ENCODE measurements at places on chromosomes 1 and 21.

DNA sequence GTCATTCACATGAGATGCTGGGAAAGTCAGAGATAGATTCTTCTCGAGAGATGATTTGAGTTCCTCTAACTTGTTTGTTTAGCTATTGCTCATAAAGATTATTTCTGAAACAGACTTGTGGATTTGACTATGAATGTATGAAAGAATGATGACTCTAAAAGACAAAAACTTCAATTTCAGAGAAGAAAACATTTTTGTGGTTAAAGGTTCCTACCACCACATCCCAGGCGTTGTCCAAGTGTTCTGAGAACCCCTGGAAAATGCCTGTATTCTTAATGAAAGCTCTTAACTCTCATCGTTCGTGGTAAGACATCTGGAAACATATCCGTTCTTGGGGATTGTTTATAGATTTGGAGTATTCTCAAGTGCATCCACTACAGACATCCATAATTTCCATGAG lies 228.7 kb downstream of the BARHL2 start:
- no peak for DNase-seq

DNA sequence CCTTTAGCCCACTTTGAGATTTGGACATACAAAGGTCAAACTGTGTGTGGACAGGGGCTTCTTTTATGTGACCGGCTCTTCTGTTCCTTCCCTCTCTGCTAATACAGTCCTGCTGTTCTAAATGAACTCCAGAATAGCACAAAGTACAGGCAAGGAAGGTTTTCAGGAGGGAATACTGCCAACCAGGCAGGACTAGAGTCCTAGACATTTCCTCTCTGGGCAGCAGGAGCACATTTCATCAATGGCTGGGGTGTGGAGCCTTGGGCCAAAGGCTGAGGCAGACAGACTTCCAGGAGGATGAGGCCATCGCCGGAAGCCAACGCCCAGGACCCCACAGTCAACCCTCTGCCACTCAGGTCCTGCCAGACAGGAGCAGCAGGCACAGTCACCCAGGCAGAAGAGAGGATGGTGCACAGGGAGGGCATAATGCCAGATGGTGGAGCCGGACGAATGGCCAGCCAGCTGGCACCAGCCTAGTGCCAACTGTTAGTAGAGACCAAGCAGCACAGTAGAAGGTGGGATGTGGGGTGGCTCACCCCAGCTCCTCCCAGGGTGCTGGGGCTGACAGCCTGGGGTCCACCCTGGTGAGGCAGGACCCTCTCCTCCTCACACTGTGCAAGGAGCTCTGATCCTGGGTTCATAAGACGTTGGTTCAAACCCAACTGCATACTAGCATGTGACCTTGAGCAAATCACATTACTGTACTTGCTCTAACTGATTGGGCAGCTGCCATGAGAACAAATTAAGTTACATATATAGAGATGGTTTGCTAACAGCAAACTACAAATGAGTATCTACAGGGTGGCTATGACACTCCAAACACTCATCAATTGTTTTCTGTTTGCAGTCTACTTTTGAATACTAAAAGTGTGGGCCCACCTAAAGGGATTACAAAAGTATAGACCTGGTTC lies 410.7 kb downstream of the SIPA1L2 start:
- DNase-seq = no peak

DNA sequence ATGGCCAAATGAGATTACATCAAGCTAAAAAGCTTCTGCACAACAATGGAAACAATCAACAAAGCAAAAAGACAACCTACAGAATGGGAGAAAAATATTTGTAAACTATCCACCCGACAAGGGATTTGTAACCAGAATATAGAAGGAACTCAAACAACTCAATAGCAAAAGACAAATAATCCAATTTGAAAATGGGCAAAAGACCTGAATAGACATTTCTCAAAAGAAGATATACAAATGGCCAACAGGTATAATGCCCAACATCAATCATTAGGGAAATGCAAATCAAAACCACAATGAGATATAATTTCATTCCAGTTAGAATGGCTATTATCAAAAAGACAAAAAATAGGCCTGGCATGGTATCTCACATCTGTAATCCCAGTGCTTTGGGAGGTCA lies 140.0 kb downstream of the GLUL start:
- no peak for DNase-seq

GRCh38 chr1:222928212-222928611 lies 113.4 kb downstream of the DISP1 start:
- no peak for DNase-seq

- no peak for DNase-seq
Observed at GRCh38 chr1:217079584-217079983, 356.4 kb upstream of the ESRRG start.

- DNase-seq = no peak
Observed at GRCh38 chr1:42963378-42964043, 4.8 kb upstream of the SLC2A1 start.

- DNase-seq = no peak
Observed at GRCh38 chr21:36518883-36519492, 39.1 kb upstream of the CLDN14 start.

DNA sequence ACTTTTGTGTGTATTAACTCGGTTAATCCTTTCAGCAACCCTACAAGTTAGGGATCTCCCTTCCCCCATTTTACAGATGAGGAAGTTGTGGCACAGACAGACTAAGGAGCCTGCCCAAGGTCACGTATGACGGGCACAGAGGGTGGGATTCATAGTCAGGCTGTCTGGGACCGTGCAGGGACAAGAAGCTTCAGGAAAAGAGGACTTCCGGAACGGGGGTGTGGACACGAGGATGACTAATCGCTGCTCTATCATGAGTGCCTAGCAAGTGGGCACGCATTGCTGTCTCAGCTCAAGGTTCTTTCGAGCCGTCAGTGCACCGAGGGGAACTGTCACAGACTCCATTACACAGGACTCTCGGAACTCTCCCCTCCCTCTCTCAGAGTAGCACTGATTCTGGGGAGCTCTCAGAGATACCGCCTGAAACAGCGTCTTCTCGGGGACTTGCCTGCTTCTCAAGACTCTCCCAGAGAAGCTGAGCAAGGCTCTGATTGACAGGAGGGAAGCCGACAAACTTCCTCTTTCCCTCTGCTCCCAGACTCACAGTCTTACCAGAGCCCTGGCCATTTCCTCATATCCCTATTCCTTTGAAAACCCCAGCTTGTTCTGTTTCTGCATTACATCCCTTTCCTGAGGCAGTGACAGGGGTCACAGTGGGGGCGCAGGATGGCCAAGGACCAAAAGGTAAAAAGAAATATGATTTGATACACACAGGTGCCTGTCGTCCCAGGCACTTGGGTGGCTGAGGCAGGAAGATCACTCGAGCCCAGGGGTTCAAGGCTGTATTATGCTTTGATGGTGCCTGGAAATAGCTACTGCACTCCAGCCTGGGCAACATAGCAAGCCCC lies 14.4 kb downstream of the FHAD1 start:
- no peak for DNase-seq

- no peak for DNase-seq
Observed at GRCh38 chr1:111253876-111254275, 26.4 kb downstream of the CHI3L2 start.

DNA sequence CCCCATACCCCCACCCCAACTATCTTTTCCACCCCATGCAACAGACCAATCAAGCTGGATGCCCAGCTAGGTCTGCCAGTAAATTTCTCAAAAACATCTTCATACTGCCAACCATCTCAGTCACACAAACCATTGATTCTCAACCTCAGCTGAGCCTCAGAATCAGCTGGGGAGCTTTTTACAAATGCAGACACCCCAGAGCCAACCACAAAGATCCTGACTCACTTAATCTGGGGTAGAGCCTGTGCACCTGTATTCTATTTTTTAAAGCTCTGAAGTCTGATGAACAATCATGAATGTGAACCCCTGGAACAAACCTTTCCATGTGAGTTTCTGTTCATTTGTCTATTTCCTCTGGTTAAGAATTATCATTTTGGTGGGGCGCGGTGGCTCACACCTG lies 66.0 kb downstream of the ZNF281 start:
- no peak for DNase-seq

Data from activated T-cell treated with anti-CD3 and anti-CD28 coated beads, Interleukin-2, amount 50 U/mL, for 48 hours (primary cell).